Hepatocyte (in vitro differentiated cells): ENCODE measurements at places on chromosomes 4 and X.

GRCh38 chr4:82797405-82798111, 1.0 kb downstream of the SCD5 start:
- DNase-seq: no peak

DNA sequence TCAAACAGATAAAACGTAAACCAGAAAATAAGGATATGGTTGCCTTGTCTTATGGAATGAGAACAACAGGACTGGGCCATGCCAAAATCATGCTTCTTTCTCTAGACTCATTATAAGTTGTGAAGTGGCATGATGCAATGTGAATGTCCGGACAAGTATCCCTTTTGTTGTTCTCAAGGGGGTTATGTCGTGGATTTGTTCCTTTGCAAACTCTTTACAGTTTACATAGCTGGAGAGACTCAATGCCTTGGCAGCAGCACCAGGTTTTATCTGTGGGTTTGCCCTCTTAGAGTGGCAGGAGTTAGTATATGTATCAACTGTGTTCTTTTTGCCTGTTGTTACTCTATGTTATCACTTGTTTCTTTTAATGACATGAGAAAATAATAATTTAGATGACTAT, 41.4 kb downstream of the SPRY1 start:
- no peak for DNase-seq

- DNase-seq: no peak
Measured at GRCh38 chrX:21744721-21745120, 13.2 kb downstream of the SMPX start.

GRCh38 chrX:19683358-19683757, 168.1 kb upstream of the MAP3K15 start:
- DNase-seq: no peak

- DNase-seq: no peak
Measured at GRCh38 chr4:7254736-7255487, 62.6 kb downstream of the SORCS2 start.

DNA sequence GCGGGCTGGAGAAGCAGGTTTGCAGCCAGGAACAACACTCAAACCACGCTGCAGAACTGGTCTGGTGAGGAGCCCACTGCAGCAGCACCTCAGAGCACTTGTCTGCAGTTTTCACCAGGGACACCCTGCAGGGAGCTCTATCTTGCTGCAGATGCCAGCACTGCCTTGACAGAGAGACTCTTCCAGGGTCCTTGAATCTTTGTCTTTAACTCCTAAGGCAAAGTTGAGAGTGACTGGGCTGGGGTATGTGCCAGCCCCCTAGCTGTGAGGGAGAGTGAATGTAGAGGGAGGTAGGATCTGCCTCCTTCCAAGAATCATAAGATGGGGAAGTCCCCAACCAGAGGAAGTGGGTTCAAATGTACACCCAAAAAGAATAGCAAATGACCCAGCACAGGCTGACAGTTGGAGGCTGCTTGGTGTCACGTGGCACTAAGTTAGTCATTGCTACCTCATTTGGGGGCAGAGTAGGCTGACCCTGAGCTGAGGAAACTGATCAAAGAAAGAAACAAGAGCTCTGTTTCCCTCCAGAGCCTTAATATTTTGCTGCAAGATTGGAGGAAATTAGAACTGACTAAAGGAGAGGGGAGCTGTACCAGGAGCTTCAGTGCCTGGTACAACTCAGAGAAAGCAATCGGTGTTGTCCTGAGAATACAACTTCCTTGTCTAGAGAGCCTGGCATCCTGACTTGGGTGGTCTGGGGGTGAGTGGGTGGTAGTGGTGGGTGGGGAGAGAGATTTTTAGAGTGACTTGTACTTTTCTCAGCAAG, 28.2 kb upstream of the HUWE1 start:
- DNase-seq: no peak

DNA sequence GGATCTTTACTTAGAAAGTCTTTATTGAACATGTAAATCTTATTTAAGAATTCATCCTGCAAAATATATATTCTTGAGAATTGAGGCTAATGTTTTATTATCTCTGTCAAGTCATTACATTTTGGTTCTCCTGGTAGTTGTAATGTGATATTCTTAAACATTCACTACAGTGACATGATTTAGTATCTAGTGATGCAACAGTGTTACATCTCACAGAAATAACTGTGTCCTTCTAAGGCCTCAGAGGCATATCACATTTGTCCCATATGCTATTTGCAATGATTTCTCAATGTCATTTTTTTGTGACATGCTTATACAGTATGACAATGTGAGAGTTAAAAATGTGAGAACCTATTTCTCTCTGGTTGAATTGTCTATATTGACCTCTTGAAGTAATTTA, 34.1 kb downstream of the PRRG1 start:
- DNase-seq: no peak

DNA sequence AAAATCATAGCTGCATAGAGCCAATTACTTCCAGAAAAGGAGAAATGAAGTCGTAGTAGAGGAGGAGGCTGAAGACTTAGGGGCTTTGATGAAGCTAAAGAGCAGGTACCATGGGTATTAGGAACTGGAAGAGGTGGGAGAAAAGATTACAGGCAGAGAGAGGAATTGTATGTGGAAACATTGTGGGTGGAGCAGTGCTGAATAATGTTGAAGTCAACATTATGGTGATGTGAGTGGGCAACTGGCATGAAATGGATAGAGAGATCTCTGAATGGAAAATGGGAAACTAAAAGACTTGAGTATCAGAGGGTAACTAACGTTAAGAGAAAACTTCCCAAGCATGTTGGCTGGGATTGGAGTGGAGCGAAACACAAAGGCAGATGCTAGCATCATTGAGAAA, 92.5 kb downstream of the AREG start:
- no peak for DNase-seq

DNA sequence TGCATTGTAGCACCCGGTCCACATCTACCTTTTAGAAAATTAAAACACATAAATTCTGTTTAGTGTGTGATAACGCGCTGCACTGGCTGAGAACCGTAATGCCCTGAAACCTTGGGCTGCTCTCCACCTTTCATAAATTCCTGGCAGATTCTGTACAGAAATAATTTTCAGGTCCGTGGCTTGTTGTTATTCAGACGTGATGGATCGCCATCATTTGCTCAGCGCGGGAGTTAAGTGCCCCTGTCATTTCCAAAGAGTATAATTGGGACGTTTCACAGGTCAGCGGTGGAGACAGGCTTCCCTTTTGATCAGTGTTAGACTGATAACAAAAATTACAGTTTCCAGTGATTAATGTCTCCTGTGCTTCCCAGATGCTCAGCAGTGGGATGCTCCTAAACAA, 16.5 kb downstream of the UVSSA start:
- no peak for DNase-seq

DNA sequence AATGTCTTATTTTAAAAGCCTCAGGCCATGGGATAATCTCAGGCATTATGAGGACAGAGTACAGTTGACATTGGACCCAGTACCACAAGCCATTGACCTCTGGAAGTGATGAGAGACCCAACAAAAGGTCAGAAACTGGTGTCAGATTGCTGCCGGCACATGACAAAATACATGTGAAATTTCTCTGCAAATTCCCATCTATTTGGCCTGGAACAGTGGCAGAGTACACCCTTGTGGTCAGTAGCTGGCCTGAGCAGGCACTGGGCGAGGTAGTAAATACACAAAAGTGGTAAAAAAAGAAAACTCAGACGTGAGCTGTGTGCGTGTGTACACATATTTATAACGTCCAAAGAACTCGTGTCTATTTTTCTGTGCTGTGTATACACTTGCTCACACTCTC, 155.5 kb downstream of the DHX15 start:
- no peak for DNase-seq

- DNase-seq: peak; percentile 8
Measured at GRCh38 chr4:153348006-153348405, 3.5 kb downstream of the MND1 start.

- DNase-seq: no peak
Measured at GRCh38 chr4:67770422-67770821, 16.2 kb upstream of the GNRHR start.

DNA sequence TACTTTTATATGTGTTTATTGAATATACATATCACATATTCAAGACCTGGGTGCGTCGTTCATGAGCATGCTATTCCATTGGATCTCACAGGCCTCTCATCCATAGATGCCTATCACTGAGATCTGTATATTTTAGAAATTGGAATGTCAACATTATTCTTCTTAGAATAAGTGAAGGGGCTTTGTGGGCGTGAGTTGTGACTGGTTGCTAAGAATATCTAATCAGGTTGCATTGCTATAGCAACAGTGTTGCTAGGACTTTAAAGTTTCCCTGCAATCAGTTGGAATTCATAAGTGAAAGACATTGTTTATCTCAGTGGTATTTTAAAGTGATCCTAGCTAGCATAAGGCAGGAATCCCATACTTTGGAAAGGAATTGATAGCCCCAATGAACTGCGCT, 36.7 kb upstream of the ANK2 start:
- DNase-seq: peak; percentile 8

DNA sequence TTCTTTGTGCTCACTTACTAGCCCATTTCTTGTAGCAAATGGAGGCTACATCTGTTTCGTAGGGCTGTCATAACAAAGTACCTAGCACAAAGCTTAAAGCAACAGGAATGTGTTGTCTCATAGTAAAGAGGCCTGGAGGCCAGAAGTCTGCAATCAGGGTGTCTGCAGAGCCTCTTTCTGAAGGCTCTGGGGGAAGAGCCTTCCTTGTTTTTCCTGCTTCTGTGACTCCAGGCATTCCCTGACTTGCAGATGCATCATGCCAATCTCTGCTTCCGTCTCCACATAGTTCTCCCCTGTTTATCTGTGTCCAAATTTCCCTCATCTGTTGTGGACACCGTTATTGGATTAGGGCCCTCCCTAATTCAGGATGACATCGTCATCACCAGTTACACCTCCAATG, 67.1 kb downstream of the SHROOM2 start:
- no peak for DNase-seq

GRCh38 chr4:105181259-105181658, 34.6 kb downstream of the TET2 start:
- no peak for DNase-seq

- DNase-seq: no peak
Measured at GRCh38 chr4:63106600-63106999, 1302.7 kb downstream of the TECRL start.

GRCh38 chr4:28621591-28621990, 1761.0 kb downstream of the STIM2 start:
- DNase-seq: no peak

DNA sequence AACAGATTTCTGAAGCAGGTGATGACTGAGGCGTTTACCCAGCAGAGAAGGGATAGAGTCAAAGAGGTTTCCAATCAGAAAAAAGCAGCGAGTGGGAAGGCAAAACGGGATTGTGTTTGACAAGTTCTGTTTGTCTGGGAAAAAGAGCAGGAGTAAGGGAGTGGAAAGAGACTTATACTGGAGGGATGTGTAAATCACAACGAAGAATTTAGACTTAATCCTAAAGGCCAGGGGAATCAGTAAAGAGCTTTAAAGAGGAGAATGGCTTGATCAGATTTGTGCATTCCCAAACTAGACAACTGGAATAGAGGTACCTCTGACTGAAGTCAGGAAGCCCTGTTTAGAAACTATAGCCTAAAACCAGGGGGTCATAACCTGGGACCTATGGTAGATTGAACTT, 31.5 kb upstream of the LRBA start:
- DNase-seq: no peak

- DNase-seq: no peak
Measured at GRCh38 chr4:123522081-123522480, 125.5 kb downstream of the SPRY1 start.

GRCh38 chr4:116438417-116438816, 647.0 kb downstream of the TRAM1L1 start:
- no peak for DNase-seq

GRCh38 chrX:69237236-69237635, 72.0 kb upstream of the PJA1 start:
- no peak for DNase-seq

GRCh38 chrX:71992711-71993110, 82.1 kb downstream of the NHSL2 start:
- no peak for DNase-seq

- no peak for DNase-seq
Measured at GRCh38 chr4:171954650-171955049, 141.4 kb downstream of the GALNTL6 start.

- no peak for DNase-seq
Measured at GRCh38 chr4:55336138-55337034, 9.7 kb upstream of the SRD5A3 start.

DNA sequence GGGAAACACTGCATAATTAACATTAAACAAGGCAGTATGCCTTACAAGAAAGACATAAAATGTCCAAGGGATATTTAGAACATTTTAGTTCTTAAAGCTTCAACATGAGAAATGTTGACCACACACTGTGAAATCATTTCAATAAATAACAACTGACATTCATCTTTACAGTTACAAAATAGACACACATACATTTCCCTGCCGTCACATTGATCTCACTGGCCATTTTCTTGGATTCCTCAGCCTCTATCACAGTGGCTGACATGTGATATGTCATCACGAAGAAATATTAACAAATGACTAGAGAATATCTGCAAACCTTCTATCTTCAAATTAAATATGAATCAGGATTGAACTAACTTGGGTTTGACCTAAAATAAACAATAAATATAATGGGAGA, 1.9 kb downstream of the CXCL2 start:
- no peak for DNase-seq

DNA sequence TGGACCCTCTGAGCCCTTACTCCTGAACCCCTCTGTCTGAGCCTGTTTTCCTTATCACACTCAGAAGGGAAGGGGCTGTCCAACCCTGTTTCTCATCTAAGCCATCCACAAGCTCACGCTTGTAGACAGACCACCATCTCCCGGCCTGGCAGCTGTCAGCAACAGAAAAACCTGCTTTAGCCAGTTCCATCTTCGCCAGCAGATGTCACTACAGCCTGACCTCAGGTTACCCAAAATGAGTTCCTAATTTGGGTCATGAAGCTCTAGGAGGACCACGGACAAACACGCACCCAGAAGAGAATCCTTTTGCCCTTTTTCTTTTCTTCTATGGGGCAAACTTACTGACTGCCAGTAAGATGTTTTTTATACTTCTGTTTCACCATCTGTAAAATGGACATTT, 445.4 kb downstream of the BCOR start:
- DNase-seq: no peak

DNA sequence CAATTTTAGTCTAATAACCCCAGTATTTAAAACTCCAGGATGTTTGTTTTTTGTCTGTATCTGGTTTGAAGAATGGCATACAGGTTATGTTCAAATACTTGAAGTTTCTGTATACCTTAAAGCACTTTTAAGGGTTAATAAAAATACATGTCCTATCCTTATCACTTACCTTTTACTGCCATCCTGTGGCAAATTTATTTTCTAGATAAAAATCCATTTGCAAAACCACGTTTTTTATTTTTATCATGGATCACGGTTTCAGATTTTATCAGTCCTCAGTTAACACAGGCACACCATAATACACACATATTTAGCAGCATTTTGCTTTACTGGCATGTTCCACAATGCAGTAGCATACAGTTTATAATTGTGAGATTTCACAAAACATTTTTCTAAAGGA, 113.3 kb upstream of the H2AZ1 start:
- DNase-seq: no peak
